ENCODE measurements at places on chromosomes 5 and 9.

GRCh38 chr5:167783145-167783817, 508.2 kb upstream of the WWC1 start:
- no peak for DNase-seq

- no peak for DNase-seq
These were observed 133.6 kb downstream of the WDR41 start for GRCh38 chr5:77358255-77359205.

DNA sequence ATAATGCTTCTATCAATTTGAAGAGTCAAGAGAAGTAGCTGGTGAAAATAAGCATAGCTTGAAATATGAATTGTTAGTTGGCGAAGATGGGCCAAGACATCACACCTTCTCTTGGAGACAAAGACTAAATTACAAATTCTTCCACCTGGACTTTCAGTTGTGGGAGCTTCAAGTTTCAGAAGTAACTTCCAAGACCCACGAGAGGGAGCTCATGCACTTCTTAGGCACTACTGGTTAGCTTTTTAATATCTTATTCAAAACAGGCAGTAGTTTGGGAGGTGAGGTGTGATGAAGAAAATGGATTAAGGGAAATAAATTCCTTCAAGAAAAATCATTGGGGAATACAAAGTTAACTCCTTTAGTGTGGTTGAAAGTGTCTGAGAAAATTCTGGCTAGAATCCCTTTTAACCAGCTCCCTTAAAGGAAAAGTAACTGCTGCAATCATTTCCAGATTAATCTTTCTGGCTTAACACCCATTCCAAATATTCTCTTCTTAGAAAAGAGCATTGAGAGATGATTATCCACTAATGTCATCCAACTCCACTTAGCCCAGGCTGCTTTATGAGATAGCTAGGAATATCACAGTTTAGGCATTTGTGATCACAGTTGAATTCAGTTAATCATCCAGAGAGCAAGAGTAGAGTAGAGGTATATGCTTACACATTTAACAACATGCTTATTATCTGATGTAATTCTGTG, 139.5 kb upstream of the DMRTA1 start:
- DNase-seq: peak; percentile 74

- DNase-seq: no peak
These were observed 37.7 kb upstream of the PLEKHG4B start for GRCh38 chr5:54175-54730.

- DNase-seq: peak; percentile 27
These were observed 171.4 kb downstream of the MCTP1 start for GRCh38 chr5:95113489-95113888.

- DNase-seq: peak; percentile 79
These were observed 120.2 kb downstream of the SEMA6A start for GRCh38 chr5:116454417-116454927.

- DNase-seq: no peak
These were observed 62.7 kb upstream of the GRAMD2B start for GRCh38 chr5:126360467-126360866.

- peak; percentile 83 for DNase-seq
These were observed 1504.6 kb upstream of the CDH9 start for GRCh38 chr5:28542987-28543386.

GRCh38 chr5:141960018-141960417, 2.0 kb upstream of the PCDH12 start:
- no peak for DNase-seq

Data from amniotic stem cell (primary cell).